ENCODE measurements at places on chromosomes 1 and 21. TPM values are rescaled to one million over a fixed set of nuclear protein-coding genes. Genes with fewer than 3 reads are reported as not detected.

Gene PLPPR5
- total RNA-seq = not detected

Gene SLC1A7
- 0.05 TPM for total RNA-seq

Gene DMBX1
- 0.70 TPM for total RNA-seq

Gene ZNF593
- 67.0 TPM for total RNA-seq

Gene KLF17
- 0.67 TPM for total RNA-seq
